Astrocyte of the hippocampus (primary cell): ENCODE measurements at places on chromosomes 16 and 17.

DNA sequence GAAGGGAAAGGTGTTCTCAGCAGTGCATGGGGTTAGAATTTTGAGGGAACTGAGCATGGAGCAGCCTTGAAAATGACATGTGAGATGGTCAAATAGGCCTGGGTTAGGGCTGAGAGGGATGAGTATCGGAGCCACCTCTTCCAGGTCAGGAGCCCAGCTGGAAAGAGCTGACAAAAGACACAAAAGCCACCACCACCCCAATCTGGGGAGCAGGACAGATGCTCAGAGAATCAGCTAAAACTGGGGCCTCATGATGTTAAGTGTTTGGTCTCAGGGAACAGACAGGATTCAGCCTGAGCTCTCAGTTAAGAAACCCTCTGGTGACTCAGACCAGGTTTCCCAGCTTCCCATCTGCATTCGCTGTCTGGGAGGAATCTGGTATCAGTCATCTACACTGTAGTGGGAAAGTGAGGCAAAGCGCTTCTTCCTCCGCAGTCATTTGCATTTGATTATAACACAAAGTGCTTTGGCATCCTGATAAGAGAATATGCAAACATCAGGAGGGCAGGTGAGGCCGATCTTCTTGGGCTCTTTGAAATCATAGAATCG lies 2.6 kb downstream of the WNT9B start:
- DNase-seq: no peak

GRCh38 chr17:80471922-80472321 lies 4.5 kb downstream of the NPTX1 start:
- DNase-seq: no peak

- no peak for DNase-seq
These were observed 4.6 kb downstream of the TERF2 start for GRCh38 chr16:69381231-69381630.

DNA sequence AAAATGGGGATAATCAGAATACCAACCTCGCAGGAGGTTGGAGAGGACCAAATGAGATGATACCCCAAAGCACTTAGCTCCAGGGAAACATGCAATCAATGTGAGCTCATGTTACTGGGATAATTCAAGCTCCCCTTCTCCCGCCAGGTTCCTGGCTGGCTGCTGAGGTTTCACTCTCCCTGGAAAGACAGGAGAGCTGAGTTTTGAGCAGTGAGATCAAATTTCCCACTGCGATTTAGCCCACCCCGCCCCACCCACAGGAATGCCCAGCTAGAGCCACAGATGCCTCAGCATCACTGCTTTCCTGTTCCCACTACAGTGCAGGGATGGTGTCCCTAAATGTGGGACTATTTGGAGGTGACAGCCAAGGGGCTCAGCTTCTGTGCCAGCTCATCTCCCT lies 56.7 kb downstream of the ZNF423 start:
- DNase-seq: peak; percentile 69

GRCh38 chr17:14118951-14119350 lies 49.6 kb downstream of the COX10 start:
- DNase-seq: no peak

- DNase-seq: peak; percentile 83
These were observed 267.7 kb downstream of the ABCC12 start for GRCh38 chr16:47888142-47888541.

GRCh38 chr17:79891113-79891730 lies 52.0 kb upstream of the CBX4 start:
- DNase-seq: no peak

DNA sequence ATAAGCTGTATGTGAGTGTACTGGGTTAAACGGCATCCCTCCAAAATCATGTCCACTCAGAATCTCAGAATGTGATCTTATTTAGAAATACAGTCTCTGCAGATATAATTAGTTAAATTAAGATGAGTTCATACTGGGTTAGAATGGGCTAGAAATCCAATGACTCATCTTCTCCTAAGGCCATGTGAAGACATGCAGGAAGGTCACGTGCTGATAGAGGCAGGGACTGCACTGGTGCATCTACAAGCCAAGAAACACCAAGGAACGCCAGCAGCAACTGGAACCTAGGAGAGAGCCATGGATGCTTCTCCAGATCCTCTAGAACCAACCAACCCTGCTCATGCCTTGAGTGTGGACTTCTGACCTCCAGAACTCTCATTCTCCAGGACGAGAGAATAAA lies 241.0 kb downstream of the XYLT1 start:
- DNase-seq: no peak
